ENCODE measurements at places on chromosomes 3 and 15.

GRCh38 chr3:163462446-163462845 is 1615.8 kb downstream of the SI start:
- DNase-seq: no peak

DNA sequence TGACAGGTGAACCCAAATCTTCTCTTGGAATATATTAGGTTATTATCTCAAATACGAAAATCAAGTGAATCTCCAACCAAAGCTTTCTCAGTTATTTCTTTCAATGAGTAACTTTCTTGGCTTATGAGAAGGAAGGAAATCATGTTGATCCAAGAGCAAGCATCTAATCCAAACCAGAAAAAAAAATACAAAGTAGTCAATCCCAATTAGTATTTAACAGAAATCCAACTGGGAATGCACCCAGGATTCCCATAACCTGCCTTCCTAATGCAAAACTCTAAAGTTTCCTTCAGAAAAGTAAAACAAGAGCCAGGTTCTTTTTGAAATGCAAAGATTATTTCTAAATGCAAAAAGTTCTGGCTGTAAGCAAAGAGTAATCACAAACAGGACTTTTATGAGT is 289.3 kb downstream of the SHOX2 start:
- no peak for DNase-seq

- no peak for DNase-seq
Measured at GRCh38 chr3:15964605-15965442, 167.0 kb upstream of the ANKRD28 start.

DNA sequence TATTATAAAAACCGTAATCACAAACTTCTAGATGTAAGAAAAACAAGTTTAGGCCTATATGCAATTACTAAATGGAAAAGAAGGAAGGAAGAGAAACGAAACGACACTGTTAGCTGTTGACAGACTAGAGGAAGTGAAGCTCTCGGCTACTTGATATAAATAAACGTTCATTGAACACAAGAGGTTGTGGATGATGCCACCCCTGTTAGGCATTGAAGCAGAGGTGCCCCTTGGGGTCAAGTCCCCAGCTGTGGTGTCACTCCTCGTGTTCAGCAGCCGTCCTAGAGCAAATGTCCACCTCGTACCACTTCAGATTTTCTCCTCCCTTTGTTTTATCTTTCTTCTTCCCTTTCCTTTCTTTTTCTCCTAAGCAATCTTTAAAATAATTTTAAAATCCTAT is 146.5 kb upstream of the UBE2E1 start:
- DNase-seq: no peak

DNA sequence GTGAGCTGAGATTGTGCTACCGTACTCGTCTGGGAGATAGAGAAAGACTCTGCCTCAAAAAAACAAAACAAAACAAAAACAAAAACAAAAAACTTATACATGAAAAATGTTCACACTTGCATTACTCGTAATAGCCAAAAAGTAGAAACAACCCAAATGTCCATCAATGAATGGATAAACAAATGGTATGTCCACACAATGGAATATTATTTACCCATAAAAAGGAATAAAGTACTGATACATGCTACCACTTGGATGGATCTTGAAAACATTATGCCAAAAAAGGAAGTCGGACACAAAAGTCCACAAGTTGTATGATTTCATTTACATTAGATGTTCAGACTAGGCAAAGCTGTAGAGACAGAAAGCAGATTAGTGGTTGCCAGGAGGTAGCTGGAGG is 26.7 kb downstream of the PCYT1A start:
- no peak for DNase-seq

GRCh38 chr3:2094941-2095340 is 3.7 kb upstream of the CNTN4 start:
- no peak for DNase-seq

- no peak for DNase-seq
Measured at GRCh38 chr3:104474011-104474410, 892.7 kb upstream of the ALCAM start.

GRCh38 chr3:123523023-123523412 is 61.8 kb downstream of the HACD2 start:
- DNase-seq: no peak

GRCh38 chr15:68301301-68301700 is 23.8 kb downstream of the FEM1B start:
- no peak for DNase-seq

DNA sequence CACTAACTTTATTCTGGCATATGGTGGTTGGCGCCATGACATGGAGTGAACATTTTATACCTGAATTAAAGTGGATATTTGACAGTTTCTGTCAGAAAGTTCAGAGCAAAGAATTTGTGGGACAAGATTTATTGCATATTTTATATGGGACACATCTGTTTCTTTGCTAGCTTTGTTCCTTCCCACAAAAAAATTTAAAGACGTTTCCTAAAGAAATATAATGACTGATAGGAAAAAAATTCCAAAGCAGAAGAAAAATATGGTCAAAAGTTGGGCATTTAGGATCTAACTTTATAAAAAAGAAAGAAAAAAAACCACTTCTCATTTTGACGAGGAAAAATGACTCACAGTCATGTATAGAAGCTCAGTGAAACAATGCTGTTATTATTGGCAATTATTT is 101.6 kb downstream of the GREM1 start:
- DNase-seq: no peak

DNA sequence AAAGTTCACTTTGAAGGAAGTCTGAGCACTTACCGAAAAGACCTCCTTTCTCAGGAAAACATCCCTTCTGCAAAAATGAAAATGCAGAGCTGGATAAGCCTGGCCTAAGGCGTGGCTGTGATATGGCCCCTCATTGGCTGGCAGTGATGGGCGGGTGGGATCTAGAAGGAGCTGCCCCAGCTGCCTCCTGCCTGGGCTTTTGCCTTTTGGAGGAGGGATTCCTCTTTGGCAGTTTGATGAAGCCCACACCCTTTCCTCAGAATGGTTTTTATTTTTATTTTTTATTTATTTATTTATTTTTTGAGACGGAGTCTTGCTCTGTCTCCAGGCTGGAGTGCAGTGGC is 4.0 kb upstream of the DZIP1L start:
- DNase-seq: no peak

DNA sequence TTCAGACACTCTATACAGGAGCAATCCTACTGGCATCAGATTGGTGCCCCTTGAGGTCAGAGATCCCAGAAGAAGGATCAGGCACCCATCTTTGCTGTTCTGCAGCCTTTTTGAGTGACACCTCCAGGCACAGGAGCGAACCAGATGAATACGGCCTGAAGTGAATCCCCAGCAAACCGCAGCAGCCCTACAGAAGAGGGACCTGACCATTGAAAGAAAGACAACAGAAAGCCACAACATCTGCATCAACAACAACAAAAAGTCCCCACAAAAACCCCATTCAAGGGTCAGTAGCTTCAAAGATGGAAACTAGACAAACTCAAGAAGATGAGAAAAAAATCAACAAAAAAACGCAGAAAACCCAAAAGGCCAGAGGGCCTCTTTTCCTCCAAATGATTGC is 130.4 kb downstream of the PPM1L start:
- DNase-seq: no peak

DNA sequence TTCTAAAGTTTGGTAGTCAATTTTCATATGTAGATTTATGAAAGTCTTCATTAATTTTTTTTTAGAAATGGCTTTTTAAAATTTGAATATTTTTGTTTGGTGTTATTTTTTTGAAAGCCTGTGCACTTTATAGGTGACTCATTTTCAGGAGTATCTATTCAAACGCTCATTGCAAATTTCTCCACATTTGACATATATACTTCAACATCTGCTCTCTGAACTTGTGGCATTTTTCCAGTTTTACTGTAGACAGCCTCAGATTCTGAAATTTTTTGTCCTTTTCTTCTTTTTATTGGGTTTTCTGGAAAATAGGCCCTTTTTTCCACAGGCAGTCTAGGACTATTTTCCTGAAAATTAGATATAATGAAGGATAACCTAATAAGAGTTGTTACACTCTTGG is 396.6 kb downstream of the RBMS3 start:
- no peak for DNase-seq

DNA sequence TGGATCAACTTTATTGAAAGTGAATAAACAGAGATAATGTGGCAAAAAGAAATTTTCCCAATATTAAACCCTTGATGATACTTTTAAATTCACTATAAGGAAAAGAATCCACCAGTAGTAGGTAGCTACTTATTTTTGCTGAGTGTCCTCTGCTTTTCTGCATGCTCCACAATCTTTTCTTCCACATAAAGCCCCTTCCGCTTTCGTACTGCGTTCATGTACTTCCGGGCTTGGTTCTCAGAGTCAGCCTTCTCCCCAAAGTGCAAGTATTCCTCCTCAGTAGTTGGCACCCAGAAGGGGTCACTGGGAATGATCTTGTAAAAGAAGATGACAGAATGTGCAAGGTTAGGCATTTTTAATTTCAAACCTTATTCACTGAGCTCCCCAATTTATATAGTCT is 84.4 kb upstream of the MEX3B start:
- DNase-seq: no peak

DNA sequence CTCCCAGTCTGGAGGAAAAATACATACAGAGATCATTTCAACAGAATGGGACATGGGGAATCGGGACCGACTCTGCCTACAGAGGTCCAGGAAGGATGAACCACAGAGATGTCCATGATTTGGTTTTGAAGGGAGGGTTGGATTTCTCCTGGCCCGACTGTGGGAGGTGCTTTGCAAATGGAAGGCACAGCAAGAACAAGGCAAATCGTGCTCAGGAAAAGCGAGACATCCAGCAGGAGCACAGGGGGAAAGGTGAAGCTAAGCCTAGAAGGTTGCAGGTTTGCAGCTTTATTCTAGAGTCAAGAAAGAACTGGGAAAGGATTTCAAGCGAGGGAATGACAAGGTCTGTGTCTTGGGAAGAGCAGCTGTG is 181.9 kb downstream of the OPA1 start:
- DNase-seq: no peak

DNA sequence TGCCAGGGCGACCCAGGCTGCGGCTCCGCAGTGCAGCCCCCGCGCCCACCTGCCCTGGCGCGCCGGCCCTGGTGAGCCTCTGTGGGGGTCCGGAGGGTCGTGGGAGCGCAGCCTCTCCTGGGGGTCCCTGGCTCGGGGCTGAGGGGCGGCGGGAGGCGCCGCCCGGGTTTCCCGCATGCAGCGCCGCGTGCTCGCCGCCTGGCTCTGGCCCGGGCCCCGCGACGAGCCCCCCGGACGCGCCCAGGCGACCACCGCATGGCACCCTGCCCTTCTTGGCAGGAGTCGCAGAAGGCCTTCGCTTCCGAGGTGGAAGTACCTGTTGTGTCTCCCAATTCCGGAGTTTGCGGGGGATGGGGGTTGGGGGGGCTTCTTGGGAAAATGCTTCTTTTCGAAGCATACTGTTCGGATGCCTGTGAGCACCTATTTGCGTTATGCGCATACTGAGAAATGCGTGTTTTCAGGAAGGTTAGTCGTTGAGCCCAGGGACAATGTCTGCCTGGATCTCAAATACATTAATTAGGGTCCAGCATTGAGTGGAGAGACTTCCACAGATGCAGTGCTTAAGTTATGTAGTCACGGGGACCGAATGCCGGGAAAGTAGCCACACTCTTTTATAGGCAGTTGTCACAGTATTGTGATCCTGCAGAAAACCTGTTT is 1.3 kb downstream of the GABRA5 start:
- no peak for DNase-seq

DNA sequence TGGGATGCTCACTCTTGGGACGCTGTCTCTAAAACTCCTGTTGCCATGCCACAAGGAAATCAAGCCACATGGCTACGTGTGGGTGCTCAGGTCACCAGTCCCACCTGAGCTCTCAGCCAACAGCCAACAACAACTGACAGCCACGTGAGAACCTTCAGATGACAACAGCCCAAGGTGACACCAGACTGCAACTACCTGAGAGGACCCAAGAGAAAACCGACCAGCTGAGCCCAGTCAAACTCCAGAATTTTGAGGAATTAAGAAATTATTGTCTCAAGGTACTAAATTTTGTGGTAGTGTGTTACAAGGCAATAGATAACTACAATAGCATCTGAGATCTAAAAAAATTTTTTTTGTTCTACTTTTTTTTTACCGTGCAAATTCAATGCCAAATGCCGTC is 75.2 kb downstream of the ITGA11 start:
- no peak for DNase-seq

- no peak for DNase-seq
Measured at GRCh38 chr3:6168256-6168655, 692.7 kb upstream of the GRM7 start.

All from CD8-positive, alpha-beta memory T cell (primary cell).